Gastrocnemius medialis (tissue), 4 donors: ENCODE measurements at places on chromosomes 1 and 21. TPM values are rescaled to one million over a fixed set of nuclear protein-coding genes. Genes with fewer than 3 reads are reported as not detected.

- no peak for DNase-seq
- no peak overlapping the region for H3K4me3 ChIP-seq
- H3K27me3 ChIP-seq = no peaks in the 10 kb centered on the region
Observed at GRCh38 chr1:5947071-5947821, 45.0 kb downstream of the NPHP4 start.

DNA sequence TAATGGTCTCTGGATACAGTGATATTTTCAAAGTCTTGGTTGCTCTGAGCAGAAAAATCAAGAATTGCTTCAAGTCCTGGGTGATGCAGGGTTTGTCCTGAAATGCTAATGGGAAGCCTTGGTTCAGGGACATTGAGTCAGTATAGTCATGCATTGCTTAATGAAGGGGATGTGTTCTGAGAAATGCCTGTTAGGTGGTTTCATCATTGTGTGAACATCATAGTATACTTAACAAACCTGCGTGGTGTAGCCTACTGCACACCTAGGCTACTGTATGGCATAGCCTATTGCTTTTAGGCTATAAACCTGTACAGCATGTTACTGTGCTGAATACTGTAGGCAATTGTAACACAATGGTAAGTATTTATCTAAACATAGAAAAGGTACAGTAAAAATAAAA lies 36.4 kb downstream of the TBCE start:
- peaks cover 13% of the 10 kb centered on the region for H3K36me3 ChIP-seq
- no peak overlapping the region for H3K27ac ChIP-seq
- no peak overlapping the region for H3K4me3 ChIP-seq

- no peak overlapping the region for H3K4me3 ChIP-seq
- H3K4me1 ChIP-seq = no peaks in the 10 kb centered on the region
- no peak for DNase-seq
- H3K36me3 ChIP-seq = no peaks in the 10 kb centered on the region
Observed at GRCh38 chr21:43012596-43012995, 38.2 kb downstream of the PKNOX1 start.

GRCh38 chr1:117590273-117590925 lies 15.4 kb upstream of the TENT5C start:
- H3K4me1 ChIP-seq = peaks cover 25% of the 10 kb centered on the region
- no peak for DNase-seq

CHODL gene
- total RNA-seq = not detected

VSIG8 gene
- not detected for total RNA-seq

ADAMTS5 gene
- 7.1 TPM for total RNA-seq

CTNNBIP1 gene
- total RNA-seq = 10.5 TPM
